PC-9 (cell line): ENCODE measurements at places on chromosomes 5 and 9. TPM values are rescaled to one million over a fixed set of nuclear protein-coding genes. Genes with fewer than 3 reads are reported as not detected.

DNA sequence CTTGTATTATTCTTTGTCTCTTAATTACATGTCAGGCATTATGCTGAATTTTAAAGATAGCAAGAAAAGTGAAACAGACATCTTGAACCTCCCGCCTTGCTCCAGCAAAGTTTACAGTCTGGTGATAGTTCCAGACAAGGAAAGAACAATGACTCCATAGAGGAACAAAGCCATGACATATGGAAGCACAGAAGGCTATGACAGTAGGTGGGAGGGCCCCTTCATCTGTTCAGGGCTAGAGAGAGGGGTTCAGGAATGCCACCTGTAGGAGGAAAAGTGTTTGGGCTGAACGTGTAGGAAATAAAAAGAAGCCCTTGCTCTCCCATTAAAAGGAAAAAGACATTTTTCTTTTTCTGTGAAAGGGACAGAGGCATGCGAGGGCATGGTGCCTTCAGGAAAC lies 315.6 kb downstream of the TRIM32 start:
- no peak for DNase-seq

DNA sequence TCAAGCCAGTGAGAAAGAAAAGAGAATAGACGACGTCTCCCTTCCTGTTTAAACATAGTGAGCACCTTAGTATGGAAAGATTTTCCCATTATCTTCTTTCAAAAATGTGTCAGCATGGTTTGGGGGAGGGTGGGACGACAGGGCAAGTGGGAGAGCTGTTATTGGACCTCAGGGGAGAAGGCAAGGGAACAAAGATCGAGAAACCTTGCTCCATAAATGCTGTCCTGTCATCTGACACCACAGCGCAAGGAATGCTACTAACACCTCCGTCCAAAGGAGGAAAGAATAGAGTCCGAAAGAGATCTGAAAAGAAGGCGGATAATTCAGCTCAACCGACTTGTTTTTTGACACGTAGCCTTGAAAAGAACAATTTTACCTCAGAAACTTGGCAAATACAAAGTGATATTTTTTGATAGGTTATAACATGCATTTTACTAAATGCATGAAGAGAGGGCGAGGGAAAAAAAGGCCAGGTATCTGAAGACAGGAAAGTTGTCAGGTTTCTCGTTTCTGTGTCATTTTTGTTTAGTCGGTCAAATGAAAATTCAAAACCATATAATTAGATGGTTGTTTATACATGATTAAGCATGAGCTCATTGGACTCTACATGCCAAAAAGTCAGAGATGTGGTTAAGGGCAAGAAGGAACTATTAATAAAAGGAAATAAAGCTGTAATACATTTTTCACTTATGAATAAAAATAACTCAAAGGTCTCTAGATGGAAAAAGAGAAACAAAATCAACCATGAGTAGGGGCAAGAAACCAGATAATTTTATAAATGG lies 155.7 kb downstream of the GLIS3 start:
- DNase-seq: no peak

- DNase-seq: no peak
Measured at GRCh38 chr5:102539562-102539961, 40.8 kb upstream of the SLCO6A1 start.

Gene GRAMD2B
- total RNA-seq: 10.0 and 11.7 TPM in 2 replicates

GRCh38 chr9:107059220-107059619 lies 196.3 kb downstream of the ZNF462 start:
- DNase-seq: no peak

- DNase-seq: no peak
Measured at GRCh38 chr5:111127453-111128195, 35.5 kb downstream of the WDR36 start.

- no peak for DNase-seq
Measured at GRCh38 chr5:150101023-150101422, 14.7 kb upstream of the CSF1R start.

DNA sequence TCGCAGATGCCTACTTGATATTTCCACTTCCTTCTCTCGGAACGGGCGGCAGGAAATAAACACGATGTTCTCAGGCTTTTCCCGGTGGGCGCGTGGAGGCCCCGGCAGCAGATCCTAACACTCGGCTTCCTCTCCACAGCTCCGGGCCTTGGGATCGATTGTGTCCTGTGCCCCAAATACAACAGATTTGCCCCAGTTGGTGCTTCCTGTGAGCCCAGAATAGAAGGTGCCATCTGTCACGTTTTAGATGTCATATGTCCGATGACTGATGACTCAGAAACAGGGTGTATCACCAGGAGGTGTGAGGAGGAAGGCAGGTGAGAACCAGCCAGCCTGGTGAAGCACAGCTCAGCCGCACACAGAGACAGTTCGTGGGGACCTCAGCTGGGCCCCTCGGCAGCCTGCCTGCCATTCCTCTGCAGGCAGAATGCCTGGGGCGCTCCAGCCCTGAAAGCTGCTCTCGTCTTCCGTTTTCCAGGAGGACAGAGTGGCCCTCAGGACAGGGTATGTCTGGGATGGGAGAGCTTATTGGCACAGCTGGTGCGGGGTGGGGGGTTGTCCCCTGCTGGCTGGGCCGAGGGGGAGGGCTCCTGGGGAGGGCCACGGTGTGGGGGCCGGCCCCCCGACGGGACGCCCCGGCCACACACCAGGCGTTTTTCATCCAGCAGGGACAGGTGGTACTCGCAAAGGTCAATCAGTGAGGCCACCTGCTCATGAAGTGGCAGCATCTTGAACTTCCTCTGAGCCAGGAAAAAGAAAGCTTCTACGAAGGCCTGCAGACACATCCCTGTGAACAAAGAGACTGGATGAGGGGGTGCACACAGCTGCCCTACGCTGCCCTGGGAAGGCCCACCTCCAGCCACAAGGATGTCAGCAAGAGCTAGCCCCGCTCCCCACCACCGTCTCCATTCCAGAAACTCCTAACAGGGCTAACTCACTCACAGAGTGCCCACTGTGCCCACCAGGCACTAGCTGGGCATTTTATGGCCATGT lies 171.0 kb downstream of the DAB2IP start:
- DNase-seq: no peak

Gene IL9
- not detected in 2 replicates for total RNA-seq

- no peak for DNase-seq
Measured at GRCh38 chr9:89023740-89024139, 32.5 kb downstream of the S1PR3 start.

Gene ACTBL2
- 0.98 and 1.5 TPM in 2 replicates for total RNA-seq

DNA sequence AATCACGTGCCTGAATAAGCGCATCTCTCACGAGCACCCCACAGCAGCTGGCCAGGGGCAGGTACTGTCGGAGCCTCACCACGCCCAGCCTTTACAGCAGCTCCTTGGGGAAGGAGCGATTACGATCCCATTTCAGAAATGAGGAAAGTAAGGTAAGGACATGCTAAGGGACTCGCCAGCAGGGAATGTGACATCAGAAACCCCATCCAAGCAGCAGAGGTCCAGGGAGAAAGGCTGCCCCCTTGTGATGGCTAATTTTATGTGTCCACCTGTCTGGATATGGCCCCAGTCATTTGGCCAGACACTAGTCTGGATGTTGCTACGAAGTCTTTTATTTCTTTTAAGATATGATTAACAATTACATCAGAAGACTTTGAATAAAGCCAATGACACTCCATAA lies 77.3 kb downstream of the UBE2QL1 start:
- peak; percentile 29 for DNase-seq

Gene INSYN2B
- 0.13 TPM in 1 of 2 replicates, not detected in the other for total RNA-seq

DNA sequence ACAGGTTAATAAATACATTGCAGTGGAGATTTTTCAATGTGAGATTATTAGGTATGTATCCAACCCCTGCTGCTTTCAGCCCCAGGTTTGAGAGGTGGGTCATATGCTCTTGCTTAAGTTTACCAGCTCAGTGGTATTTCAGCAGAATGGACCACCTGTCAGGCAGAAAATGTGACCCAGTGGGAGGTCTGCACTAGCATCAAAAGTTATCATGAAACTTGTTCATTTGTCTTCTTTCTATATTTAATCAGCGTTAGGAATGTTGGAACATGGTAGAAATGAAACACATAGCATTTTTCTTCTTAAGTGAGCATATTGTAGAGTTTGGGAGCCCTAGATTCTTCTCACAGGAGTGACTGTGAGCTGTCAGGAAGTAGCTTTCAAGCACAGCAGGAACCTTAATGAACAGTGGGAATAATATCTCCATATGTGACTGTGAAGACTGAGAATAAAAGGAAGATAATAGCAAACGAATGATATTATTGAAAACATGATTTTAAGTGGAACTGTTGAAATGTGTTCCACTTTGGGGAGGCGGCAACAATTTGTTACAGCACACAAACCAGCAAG lies 596.9 kb upstream of the CDH6 start:
- no peak for DNase-seq

DNA sequence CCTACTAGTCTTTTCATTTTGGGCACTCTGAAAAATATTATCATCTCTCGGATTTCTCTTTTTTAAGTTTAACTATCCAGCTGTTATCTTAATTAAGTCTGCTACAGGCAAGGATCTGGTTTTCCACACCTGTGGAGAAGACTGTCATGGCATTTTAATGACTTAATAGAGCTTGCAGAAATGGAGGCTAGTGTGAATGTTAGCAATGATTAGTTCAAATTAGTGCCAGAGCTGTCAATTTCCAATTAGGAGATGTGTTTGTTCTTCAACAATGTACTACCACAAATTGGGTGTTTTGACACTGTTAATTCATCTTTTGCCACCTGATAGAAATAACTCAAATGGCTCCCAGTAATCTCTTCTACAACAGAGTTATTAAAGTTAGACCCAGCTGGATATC lies 2023.0 kb upstream of the CDH9 start:
- DNase-seq: no peak

Gene INSL6
- not detected in 2 replicates for total RNA-seq

DNA sequence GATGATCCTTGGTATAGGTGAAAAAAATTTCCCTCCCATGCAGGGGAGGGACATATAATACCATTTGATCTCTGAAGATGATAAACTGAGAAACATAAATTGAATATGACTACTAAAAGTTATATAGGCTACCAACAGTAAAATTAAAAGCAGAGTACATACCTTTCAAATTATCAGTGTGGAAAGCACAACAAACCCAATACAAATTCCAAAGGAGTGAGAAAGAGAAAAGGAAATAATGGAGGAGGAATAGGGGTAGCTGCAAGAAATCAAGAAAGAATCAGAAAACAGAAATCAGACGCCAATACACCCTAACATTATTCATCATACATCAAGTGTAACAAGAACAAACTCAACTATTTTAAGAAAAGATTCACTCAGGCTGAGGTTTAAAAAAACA lies 17.7 kb downstream of the GNAQ start:
- DNase-seq: no peak

Gene ACSL6
- not detected in 2 replicates for total RNA-seq

Gene GABRA1
- total RNA-seq: not detected in 2 replicates

DNA sequence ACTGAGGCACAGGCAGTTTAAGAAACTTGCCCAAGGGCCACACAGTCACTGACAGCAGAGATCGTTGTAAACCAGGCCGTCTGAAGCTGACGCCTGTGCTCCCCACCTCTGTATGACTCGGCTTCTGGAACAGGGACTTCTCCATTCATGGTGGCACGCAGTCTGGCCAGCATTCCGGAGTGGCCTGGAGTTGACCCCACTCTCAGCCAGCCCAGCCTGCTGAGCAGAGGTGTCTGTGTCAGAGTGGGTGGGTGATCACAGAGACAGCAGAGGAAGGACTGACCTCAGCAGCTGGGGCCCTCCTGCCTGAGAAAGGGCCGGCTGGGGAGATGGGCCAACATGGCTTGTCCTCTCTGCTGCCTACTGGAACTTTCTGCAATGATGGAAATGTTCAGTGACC lies 12.6 kb downstream of the LRSAM1 start:
- no peak for DNase-seq

DNA sequence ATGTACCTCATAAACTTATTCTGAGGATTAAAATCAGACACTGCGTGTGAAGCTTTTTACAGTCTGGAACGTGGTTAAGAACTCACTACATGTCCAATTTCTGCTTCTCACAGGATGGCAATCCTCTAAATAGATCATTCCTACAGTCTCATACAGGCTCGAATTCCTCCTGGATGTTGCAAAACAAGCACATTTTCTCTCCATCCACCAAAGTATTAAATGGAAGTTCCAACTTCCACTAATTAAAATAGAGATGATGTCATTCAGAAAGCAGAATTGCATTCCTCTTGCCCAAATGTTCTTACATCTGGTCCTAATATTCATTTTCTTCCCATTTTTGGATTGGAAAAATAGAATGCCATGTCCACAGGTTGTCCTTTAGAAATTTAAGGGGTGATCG lies 145.5 kb upstream of the PCA3 start:
- no peak for DNase-seq

Gene PAPPA
- total RNA-seq: 3.4 and 3.9 TPM in 2 replicates

DNA sequence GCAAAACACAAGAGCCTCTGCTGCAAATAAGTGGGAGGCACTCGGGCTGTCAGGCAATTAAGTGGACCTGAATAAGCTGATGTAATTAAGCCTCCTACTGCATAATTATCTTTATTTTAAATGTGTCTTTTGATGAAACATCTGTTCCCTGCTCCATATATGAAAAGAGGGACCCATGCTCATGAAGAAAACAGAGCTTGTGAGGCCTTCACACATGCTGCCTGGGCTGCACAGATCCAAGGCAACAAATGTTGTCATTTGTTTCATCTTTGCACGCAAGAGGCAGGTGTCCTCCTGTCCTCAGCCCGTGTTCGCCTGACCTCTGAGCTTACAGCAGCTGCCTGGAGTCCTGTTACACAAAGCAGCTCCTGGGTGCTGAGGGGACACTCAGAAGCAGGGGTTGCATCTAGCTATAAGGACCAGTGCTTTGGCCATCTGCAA lies 381.1 kb downstream of the ZNF608 start:
- DNase-seq: no peak

Gene PCDHA1
- not detected in 2 replicates for total RNA-seq

GRCh38 chr5:123365156-123365555 lies 58.0 kb downstream of the CEP120 start:
- no peak for DNase-seq
